ENCODE measurements at places on chromosomes 12 and 14.

DNA sequence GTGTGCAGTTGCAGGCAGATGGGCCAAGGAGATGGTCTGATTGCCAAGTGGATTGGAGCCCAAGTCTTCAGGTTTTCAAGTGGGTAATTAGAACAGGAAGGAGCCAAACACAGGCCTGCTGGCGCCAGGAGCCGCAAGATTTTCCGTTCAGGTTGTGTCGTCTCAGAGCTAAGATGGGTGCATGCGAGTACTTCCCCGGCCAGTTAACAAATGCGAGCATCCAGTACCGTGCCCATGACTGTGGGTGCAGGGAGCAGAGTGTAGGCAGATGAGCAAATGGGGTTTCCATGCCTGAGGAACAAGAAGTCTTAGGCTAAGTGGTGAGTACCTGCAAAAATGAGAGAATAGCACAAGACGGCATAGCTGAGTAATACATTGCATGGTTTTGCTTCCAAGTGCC, 90.5 kb downstream of the CHST11 start:
- DNase-seq: no peak

DNA sequence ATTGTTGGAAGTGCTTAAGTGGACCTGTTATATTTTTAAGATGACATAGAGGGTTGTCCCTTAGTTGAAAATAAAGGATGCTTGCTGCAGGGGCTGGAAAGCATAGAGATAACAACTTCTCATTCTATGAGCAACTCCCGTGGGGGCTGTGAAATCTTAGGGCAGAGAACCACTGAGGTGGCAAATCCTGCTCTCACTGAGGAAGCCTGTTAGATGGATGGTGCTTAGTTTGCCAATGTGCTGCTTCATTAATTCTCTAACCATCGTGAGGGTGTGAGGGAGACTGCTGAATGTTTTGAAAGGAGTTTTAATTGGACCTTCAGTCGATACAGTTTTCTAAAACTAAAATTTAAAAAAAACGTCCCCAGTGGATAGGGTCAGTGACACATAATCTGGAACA, 46.5 kb downstream of the PTPRO start:
- DNase-seq: no peak

- no peak for DNase-seq
Measured at GRCh38 chr12:92546635-92547348, 156.0 kb upstream of the PLEKHG7 start.

DNA sequence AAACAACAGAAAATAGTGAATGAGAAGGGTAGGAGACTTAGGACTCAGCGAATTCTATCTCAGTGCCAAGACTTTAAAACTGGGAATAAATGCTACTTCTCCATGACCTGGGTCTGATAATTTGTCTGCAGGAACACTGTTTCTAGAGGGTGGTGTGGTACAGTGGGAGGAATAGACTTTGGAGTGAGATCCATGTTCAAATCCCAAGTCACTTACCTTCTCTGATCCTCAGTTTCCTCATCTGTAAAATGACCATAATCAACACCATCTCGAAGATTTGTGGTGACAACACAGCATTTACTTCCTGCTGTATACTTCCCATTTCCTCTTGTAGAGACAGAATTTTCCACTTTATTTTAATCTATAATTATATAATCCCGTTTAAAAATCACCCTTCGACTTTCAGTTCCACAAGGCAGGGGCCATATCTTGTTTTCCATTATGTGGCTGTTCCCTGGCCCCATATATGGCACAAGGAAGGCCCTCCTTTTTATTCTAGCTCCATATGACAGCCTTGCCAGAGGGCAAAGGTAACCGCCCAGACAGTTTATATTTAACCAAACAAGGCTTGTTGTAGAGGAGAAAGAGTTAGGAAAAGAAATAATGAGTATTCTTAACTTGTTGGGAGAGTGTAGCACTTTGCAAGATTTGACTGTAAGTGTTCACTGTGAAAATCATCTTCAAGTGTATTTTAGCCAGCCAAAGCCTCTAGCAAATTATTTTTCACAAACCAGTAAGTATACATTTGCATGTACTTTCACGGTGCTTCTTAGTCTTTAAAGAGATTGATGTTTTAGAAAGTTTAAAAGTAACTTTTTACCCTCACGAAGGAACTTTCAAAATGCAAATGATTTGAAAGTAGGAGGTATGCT, 243.1 kb downstream of the AKAP6 start:
- no peak for DNase-seq

All from PC-9 (cell line).